ENCODE measurements at places on chromosomes 7 and 10.

DNA sequence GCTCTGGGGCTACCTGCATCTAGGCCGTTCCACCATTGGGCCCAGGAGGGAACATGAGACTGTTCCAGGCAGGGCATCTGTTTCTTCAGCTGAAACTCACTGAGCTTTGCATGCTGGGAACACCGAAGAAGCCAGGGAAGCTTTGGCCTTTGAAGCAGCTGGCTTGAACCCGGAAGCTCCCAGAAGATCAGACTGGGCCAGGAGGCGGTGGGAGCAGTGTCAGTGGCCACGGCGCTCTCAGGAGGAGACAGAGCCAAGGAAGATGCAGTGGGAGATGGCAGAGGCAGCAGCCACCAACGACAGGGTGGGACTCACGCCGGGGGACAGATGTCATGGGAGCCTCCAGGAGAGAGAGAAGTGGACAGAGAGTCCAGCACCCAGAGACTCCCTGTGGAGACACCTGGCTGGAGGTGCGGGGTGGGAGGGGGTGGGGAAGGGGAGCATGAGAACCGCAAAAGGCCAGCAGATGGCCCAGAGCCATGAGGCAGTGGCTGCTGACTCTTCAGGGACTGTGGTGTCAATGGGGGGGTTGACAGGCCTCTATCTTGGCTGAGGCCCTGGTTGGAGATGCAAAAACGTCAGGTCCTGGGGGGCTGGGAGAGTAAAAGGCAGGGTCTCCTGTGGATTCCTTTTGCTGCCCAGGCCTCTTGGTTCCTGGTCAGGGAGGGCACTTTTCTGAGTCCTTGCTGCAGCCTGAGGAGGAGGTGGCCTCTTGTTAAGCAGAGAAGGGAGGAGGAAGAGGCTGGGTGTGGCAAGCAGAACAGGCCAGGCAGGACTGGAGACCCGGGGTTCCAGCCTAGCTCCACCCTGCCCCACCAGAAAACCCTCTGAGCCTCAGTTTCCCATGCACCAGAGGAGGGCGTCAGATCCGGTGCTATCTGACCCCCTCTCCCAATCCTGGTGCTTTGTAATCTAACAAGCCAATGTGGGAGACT is 6.3 kb upstream of the AQP1 start:
- DNase-seq = no peak

GRCh38 chr10:91758303-91759146 is 39.7 kb upstream of the TNKS2 start:
- peak; percentile 47 for DNase-seq

GRCh38 chr7:36036590-36036989 is 116.5 kb upstream of the EEPD1 start:
- DNase-seq = no peak

DNA sequence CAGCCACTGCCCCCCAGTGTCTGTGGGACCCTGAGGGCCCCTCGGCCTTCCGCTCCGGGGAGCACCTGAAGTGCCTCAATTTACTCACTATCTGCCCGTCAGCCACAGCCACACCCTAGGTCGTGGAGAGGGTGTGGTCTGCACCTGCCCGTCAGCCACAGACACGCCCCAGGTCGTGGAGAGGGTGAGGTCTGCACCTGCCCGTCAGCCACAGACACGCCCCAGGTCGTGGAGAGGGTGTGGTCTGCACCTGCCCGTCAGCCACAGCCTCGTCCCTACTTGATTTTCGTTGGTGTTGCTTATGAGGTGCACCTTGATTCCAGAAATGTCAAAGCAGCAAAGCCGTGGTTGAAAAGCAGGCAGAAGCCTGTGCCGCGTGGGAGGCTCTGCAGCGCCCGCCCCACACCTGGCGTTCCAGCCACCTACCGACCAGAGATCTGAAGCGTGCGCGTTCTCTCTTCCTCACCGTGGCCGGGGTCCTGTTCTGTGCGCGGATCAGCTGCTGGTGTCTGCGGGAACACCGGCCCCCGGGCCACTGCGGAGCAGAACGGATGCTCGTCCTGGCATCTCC is 101.6 kb downstream of the DYNC2I1 start:
- DNase-seq = no peak

GRCh38 chr10:113178771-113179170 is 228.7 kb downstream of the TCF7L2 start:
- no peak for DNase-seq

GRCh38 chr10:6607778-6608177 is 27.7 kb upstream of the PRKCQ start:
- no peak for DNase-seq

DNA sequence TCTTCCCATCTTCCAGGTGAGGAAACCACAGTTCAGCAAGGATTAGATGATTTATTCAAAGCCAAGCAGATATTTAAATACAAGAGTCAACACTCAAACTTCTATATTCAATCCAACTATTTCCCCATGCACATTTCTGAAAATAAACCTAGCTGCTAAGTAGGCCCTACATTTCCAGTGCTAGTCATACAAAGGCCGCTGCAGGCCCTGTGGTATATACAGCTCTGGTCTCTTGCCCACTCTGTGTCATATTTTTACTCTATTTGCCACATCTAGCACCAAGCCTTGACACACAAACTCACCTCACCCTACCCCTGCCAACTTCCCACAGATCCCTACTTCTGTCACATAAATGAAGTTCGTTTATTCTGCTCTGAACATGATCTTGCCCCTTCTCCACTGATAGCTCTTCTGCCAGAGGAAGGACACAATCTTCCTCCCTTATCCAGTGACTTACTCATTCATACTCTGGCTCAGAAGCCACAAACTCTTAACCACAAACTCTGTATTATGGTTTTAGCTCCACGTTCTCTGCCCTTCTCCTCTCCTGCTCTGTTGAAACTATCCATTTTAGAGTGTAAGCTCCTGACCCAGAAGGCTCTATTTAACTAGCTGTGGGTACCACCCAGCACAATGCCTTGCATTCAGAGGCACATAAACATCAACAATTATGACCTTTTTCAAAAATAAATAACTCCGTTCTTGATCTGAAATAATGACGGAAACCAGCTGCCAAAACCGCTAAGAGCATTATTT is 180.7 kb downstream of the CPEB3 start:
- no peak for DNase-seq

GRCh38 chr10:44958898-44959246 is 730 bp upstream of the RASSF4 start:
- no peak for DNase-seq

DNA sequence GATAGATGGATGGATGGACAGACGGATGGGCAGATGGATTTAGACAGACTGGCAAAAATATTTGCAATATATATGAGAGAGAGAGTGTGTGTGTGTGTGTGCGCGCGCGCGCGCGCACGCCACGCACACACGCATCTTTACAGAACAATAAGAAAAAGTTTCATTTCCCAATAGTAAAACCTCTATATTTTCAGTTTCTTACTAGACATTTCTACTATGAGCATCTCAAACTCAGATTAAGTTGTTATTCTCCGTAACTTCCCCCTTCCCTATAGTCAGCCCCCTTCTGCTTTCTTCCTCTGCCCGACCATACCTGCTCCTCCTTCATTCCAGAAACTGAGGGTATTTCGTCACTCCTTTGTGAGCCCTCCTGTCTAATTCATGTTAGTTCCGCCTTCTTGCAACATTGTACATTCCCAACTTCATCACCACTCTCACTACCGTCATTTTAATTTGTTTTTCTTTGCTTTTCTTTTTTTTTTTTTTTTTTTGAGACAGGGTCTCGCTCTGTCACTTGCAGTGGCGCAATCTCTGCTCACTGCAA is 154.4 kb upstream of the SH2B2 start:
- no peak for DNase-seq

- DNase-seq = no peak
These were observed 257.0 kb upstream of the ZNF32 start for GRCh38 chr10:43905512-43906236.

DNA sequence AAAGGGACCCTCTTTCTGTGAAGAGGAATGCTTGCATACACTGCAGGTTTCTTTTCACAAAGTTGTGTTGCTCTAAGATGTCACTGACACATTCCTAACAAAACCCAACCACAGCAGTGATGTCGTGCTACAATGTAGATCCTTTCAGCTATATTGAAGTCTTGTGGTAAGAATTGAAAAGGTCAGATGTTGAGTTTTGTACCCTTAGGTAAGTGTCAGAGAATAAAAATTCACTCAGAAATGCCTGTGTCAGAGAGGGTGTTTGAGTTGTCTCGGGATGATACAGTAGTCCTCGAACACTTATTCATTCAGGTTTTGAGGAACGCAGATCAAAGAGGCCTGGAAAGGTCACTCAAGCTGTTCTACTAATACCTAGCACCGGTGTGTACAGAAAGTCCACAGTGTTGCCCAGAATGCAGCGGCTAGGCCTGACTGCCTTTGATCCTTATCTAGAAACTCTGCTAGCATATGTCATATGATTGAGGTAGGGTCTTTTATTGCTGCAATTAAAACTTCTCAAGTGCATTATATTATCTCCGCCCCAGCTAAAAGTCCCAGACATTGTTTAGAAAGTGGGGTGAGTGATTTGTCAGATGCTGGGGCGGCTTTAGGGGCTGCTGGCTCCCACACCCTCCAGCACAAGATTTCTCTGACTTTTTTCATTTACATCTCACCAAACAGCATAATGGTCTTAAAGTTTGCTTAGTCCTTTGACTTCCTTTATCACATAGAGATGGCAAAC is 26.0 kb downstream of the RNF32 start:
- no peak for DNase-seq

DNA sequence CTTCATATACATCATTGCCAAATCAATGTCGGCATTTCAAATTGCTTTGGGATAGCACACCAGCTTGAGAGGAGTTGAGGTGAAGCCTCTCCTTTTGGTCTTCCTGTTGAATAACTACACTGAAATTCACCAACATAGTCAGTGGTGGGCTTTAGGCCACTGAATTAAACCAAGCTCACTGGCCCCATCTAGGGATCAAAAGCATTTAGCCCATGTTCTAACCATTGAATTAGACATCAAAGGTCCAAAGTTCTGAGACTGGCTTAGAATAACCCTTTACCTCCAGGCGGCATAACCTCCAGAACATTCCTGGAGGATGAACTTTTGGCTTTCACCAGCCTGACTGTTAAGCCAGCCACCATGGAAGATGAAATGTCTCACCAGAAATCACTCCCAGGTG is 54.6 kb downstream of the BPGM start:
- peak; percentile 50 for DNase-seq

DNA sequence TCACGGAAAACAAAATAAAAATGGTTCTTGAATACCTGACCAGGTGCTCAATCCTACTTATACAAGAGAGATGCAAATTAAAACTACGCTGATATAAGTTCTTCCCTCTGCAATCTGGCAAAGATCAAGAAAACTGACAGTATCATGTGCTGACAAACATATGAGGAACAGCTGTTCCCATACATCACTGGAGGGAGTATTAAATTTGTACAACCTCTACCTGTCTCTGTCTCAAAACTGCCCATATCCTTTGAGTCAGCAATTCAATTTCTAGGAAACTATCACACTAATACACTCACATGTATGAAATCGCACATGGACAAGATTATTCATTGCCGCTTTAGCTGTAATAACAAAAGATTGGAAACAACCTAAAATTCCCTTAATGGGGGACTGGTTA is 11.0 kb upstream of the IL6 start:
- DNase-seq = no peak

DNA sequence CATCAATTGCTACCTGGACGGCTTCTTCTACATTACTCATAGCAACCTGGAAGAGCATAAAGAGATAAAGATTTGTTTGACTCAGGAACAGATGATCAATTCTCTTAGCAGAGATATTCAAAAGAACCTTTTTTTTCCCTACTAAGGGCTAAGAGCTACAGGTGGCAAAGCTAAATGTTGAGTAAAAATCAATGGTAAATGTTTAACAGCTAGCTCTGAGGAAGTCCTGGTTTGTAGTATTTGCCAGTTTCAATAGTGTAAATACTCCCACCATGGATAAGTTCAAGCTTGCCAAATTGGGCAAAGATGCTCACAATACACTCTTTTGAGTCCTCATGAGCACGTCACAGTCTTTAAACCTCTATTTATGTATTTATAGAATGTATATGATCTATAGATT is 64.0 kb downstream of the AKR1E2 start:
- no peak for DNase-seq
